NCI-H187 (cell line): ENCODE measurements at places on chromosomes 12 and 14.

GRCh38 chr14:31060253-31060875 lies 34.2 kb upstream of the STRN3 start:
- no peak for DNase-seq

DNA sequence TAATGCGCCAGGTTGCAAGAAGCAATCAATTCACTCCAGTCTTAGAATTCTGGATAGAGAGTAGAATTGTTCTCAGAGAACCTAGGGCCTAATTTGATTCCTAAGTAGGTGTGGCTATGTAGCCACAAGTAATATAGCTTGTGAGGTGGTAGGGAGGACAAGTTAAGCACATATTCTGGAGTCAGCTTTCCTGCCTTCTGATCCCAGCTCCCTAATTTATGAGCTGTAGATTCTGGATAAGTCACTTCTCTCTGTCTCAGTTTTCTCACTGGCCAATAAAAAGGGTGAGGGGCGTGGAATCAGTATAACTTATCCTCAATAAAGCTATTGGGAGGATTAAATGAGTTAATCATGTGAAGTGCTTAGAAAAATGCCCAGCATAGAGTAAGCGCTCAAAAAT lies 3.0 kb upstream of the SNW1 start:
- no peak for DNase-seq

DNA sequence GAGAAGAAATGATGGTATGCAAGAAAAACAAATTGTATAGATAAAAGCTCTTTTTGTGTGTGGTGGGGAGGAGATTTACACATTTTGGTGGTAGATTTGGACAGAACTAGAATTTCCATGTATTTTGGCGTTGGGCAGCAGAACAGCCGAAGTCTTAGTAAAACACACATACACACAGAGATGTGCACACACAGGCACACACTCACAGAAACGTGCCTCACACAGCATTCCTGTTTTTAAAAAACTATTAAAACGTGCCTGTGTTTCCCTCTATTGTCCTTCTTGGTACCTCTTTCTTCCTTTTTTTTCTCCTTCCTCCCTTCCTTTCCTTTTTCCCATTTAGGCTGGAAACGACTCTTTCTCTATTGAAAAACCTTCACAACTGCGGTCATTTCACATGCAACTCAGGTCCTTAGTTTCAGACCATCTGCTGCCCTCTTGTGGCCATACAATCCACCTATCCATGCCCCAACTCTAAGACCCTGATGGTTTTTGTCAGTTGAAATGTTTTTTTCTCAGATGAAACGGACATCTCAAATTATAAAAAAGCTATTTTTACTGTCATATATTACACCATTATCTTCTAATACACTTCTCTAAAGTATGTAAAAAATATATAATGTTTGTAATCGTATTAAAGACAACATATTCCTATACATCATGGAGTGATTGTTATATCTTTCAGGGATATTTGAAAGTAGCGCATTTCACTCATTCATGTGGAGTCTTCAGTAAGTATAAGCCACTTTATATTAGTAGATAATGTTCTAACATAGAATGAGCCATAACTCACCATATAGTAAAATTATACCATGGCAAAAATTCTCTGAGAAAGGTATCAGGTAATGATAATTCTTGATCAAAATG lies 386.7 kb upstream of the NOVA1 start:
- peak; percentile 22 for DNase-seq

- DNase-seq, result no peak
These were observed 170.7 kb downstream of the RBM19 start for GRCh38 chr12:113795445-113795844.

DNA sequence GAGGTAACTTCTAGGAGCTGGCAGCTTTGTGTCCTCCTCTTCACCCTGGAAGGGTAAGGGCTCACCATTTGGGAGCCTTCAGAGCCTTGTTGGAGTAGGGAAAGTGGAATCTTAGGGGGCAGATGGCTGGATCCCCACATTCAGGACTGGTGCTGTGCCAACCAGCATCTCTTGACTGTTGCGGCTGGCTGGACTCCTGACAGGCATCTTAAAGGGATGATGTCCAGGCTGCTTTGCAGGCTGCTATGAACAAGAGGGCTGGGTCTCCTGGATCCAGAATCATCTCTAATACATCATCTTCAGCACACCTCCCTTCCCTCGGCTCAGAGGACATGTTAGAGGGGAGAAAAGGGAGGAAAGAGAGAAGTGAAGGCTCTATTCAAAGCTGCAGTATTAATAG lies 4.4 kb downstream of the CACNB3 start:
- DNase-seq, result no peak

DNA sequence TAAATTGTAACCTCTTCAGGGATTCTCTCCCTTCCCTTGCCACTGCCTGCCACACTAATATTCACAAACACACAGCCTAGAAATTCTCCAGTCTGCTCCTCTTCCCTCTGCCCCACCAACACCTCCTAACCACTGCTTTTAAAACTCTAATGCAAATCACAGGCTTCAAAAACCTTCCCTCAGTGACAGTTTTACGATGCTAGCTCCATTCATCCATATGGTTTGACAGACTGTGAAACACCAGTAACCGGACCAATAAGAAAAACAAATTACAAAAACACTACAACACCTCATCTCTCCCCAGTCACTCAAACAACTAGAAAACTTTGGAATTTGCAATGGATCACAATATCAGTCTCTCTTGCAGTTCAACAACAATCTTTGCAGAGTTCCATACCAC lies 5.7 kb downstream of the DPF3 start:
- DNase-seq, result no peak

GRCh38 chr14:77023001-77023996 lies 5.2 kb downstream of the IRF2BPL start:
- no peak for DNase-seq

DNA sequence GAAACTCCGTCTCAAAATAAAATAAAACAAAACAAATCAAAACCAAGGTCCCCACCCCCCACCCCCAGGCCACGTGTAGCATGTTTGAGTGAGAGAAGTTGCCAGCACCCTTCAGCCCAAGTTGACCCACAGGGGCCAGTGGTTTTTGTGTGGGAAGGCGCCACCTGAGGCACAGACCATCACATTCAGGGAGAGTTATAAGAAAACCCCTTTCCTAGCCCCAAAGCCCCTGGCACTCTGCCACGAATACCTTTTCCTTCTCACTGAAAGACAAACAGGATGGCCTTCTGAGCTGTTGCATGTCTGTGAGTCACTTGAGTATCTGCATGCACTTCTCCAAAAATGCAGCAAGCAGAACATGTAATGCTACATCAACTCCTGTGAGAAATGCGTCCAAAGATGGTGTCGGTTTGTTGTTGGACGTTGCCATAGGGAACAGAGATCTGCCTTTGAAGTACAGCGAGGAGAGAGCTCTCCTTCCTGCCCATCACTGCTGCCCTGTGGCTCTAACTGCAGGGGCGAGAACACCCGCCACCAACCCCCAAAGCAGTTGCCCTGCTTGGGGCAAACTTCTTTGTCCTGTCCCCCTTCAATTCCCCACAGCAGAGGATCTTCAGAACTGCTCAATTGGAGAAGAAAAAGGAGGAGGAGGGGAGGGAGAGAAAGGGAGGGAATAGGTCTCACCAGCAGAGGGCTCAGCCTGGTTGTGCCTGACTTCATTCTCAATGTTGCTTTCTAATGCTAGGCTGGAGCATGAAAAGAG lies 2.7 kb upstream of the TRAF3 start:
- DNase-seq, result peak; percentile 22

- no peak for DNase-seq
These were observed 44.3 kb downstream of the KRT80 start for GRCh38 chr12:52147367-52147963.

DNA sequence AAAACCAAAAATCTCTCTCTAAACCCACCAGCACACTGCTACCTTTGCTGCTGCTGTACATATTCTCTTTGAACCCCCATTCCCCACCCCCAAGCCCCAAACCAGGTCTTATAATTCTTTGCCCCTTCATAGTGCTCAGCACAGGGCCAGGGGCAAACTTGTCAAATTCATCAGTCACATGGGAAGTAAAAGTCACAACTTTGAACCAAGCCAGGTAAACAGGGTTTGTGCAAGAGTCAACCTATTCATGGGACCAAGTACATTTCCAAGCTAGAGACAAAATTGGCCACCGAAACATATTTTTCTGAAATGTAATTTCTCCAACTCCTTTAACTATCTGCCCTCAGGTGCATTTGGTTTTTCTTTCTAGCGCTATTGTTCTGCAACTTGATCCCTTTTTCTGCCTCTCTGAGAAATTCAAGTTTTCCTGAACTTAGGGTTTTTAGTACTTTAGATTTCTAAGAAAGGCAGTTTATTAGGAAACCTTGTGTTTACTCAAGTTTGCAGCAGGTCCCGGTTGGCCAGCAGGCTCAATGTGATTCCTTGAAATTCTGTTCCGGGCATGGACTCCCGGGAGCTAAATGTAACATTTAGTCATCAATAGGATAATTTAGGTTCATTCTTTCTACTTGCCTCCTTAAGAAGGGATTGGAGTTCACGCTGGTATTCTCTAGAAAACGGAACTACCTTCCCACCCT lies 230.5 kb downstream of the EFCAB11 start:
- no peak for DNase-seq

DNA sequence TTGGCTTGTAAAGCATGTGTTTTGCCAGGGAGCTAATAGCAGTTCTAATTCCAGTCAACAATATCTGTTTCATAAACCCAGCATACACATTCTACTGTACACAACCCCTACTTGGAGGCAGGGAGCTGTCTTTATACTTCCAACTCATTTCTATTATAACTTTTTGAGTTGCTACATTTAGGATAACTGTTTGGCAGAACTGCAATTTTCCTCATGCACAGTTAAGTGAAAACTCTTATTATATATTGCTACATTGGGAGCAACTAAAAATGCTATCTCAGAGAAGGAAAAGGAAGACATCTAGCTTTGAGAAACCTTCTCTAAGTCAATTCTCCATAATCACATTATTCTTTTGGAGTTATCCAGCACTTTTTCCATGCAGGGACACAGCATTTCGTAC lies 480.2 kb downstream of the RPS29 start:
- no peak for DNase-seq

DNA sequence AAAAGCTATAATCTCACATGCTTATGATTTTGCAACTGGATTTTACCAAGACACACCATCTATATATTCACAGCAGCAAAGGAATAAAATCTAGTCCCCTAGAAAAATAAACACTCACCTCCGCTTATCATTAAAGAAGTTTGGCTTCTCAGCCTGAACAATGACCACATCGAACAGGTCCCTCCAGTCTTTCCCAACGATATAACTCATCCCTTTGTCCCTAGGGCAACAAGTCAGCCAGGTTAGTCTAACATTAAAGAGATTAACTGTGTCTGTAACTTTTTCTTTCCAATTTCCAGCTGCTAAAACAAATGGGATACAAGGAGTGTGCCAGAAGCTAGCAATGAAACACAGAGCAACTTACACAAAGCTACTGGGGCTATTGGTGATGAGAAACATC lies 48.0 kb downstream of the NT5DC3 start:
- no peak for DNase-seq

DNA sequence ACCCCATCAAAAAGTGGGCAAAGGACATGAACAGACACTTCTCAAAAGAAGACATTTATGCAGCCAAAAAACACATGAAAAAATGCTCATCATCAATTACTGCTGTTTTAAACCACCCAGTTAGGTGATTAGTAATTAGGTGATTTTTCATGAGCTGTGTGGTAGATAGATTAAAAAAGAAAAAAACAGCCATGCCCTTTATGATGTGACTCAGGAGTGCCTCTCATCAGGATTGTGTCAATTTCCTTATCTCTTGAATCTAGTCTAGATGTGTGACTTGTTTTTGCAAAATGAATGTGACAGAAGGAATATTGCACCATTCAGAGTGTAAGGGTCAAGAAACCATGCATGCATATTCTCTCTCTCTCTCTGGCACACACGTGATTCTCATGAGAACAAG lies 5.7 kb downstream of the OR10A7 start:
- DNase-seq, result no peak

- no peak for DNase-seq
These were observed 111.5 kb downstream of the PAX9 start for GRCh38 chr14:36773136-36773540.

- no peak for DNase-seq
These were observed 45.7 kb upstream of the KCNA5 start for GRCh38 chr12:4997939-4998338.

DNA sequence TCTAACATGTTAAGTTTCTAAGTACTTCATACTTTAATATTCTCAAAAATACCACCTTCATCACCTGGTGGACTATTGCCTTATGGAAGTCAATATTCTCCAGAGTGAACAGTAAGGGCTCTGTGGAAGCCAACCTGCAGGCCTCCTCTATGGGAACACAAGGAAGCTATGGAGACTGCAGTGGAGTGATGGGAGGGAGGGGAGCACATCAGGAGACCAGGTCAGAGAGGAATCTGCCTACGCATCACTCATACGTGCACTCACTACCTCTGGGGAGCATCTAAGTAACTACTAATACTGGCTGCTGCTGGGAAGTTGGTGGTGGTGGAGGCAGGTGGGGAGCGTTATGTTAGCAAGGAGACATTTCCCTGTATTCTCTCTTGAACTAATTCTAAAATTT lies 19.9 kb downstream of the HECTD4 start:
- DNase-seq, result no peak

DNA sequence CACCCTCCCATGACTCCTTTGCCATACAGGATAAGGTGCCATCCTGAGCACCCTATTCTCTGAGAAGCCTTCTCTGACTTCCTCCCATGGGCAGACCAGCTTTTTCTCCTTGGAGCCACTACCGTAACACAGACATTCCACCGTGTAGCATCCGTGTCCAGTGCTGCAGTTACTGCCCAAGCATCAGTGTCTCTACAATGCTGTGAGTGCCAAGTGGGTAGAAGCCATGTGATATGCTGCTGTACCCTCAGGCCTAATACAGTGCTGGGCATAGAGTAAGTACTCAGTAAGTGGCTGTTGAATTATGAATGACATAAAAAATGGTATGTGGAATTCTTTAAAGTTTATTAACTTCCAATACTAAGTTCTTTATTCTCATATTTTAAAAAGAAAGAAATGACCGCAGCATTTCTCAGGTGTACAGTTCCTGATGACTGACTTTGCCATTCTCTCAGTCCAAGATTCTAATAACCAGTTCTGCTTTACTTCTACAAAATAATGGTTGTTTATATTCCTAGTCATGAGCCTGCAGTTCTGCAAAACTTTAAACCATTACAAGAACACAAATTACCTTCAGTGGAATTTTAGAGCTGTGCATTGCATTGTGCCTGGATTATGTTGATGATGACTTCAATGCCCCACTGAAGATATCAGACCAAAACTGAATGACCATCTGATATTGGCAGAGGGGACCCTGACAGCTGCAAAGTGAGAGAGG lies 118.7 kb downstream of the RPAP3 start:
- no peak for DNase-seq

DNA sequence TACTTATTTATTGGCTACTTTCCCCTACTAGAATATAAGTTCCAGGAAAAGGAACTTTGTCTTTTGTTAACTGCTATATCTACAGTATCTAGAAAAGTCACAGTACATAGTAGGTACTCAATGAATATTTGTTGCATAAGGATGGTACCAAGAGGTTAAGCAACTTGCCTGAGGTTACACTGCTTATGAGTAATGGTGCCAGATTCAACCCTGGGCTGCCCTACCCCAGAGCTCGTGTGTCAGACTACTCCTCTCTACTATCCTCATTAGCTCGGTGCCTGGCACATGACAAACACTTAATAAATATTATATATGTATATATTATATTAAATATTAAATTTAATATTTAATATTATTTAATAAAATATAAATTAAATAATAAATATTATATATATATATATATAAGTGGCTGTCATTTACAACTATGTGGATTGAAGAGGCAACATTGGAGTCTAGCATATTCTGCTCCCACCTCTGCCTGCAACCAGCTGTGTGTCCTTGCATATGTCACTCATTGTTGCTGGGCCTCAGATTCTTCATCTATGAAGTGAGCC lies 25.4 kb downstream of the UTP20 start:
- no peak for DNase-seq

- no peak for DNase-seq
These were observed 101.9 kb downstream of the RIN3 start for GRCh38 chr14:92615451-92615850.
